ENCODE measurements at places on chromosomes 16 and 17.

- DNase-seq, result no peak
These were observed 16.3 kb upstream of the RBL2 start for GRCh38 chr16:53417976-53418375.

GRCh38 chr16:50808929-50809538 is 67.1 kb downstream of the CYLD start:
- DNase-seq, result no peak

DNA sequence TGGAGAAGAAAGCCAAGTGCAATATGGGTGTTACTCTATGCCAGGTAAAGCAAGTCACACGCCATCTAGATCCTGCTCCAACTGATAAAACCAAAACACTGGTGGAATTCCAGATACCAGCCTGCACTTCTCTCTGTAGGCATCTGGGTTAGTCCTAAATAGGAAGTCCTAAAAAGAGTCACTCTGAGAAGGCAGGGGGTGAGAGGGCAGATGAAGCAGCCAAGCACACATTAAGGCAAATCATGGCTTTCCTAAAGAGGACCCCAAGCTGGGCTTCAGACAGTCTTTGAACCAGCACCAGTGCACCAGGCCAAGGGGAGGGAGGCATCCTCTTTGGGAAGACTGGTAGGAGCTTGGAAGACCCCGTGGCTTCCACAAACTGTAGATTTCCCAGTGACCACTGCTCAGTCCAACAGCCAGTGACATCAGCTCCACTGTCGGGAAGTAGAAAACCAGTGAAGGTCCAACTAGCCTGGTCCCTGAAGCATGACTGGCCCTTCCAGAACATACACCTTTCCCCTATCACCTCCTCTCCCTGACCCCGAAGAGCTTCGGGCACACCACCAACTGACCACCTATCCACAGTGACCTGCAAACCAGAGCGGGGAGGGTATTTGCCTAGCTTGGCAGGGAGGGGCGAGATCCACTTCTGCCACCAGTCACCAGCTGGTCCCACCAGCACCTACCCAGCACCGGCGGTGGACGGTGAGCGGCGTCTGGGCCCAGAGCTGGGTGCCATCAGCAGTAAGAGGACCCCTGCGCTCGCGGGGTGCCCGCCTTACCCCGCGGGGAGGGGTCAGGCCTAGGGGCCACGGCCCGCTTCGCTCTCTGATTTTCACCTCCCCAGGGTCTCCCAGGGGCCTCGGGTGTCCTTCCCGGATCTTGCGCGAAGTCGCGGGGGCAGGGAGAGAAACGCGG is 1.0 kb downstream of the LITAF start:
- DNase-seq, result no peak

GRCh38 chr17:70254735-70255460 is 85.6 kb downstream of the KCNJ2 start:
- DNase-seq, result no peak

DNA sequence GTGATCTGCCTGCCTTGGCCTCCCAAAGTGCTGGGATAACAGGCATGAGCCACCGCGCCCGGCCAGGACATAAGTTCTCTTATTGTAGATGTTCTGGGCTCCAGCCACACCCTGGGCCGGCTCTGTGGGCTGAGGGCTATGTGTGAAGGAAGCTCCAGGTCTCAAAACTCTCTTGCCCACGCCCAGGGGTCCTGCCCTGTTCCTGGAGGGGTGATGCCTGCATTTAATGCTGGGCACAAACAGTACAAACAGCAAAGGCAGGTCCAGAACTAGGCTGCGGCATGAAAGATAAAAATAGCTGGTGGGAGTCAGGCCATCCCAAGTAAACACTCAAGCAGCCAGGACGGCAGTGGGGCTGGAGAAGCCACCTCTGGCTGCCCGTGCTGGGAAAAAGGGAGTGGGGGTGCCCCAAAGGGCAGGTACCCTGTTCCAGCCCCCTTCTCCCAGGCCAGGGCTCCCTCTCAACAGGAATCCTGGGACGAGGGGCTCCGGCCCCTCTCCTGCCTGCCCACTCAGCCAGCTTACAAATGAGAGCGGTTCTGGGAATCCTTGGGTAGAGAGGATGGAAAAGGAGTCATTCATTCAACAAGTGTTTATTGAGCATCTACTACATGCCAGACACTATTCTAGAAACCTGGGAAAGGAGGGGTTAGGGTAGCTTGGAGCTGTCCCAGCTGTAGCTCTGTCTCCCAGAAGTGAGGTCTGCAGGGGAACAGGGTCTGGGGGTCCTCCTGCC is 4.6 kb downstream of the TRIM47 start:
- no peak for DNase-seq
